ENCODE measurements at places on chromosomes 3 and 15.

DNA sequence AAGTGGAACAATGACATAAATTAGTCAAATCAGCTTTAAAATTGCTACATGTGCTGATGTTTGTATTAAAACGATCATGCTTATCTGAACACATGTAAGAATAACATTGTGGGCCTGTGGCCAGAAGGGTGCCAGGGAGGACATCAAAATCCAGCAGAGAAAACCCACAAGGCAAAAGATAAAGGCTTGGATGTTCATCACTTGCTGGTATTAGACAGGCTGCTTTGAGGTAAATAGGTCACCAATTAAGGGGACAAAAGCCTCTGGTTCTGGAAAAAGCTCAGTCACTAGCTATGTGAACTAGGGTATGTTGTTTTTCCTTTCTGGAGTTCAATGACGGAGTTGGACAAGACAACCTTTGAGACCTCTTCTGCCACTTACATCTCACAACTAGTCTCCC, 74.4 kb upstream of the TMEM108 start:
- no peak for DNase-seq

DNA sequence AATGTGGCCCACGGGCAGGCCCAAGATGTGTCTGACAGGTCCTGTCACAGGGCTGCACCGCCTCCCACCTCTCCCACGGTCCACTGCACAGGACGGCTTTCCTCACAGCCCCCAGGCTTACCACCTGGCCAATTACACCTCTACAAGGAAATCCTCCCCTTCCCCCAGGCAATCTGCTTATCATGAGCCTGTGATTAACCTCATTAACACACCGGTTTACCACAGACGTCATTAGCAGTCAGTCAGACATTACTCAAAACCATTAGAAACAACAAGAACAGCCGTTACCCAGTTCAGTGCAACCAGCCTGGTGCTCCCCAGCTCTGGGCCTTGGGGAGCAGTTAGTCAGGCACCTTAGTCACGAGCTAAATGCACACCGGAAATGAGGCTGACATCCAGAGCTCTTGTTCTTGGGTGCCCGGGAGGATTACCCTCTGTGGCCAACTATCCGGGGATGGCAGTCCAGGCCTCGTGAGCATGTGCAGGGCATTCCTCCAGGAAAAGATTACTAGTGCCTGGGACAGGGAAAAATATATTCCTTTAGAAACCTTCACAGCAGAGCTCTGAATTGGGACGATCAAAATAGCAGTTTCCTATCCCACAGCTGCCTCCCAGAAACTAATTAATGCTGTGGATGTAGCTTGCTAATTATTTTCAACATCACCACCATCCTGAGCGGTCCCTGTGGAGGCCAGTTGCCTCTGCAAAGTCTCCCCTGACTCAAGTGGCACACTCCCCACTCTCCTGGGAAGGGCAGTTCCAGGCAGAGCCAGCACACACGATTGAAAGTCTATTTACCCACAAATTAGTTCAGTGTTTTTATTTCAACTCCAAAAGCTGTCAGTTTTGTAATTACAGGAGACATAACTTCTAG, 117.4 kb upstream of the ZBED2 start:
- peak; percentile 51 for DNase-seq

DNA sequence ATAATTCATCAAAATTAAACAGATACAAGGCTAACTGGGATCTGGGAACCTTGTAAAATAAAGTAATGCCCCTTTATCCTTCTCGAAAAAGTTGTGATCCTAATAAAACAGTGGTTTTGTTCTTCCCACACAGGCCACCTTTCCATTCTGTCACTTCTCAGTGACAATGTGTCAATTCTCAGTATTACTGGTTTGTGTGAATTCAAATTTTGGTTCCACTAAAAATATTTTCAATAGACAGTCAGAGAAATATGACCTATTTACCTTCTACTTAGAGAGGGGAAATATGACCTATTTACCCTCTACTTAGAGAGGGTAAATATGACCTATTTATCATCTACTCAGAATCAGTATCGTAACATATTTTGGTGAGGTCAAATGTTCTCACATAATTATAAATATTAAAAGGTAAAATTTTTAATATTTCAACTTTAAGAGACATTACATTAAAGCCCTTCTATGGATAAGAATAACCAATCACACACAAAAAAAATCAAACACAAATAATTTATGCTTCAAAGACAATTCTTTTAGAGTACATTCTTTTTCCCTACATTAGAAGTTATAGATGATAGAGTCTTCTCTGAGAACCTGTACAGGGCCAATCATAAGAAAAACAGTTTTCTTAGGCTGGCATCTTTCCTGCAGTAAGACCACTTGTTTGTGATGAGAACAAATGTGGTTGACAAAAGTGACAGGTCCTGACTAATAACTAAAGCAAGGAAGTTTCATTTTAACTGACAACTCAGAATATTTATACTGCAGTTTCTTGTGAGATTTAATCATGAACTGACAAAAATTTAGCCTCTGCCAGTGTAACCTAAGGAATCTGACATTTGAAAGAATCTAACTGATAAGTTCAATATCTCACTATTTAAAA, 323.3 kb downstream of the DIPK2A start:
- DNase-seq: no peak

DNA sequence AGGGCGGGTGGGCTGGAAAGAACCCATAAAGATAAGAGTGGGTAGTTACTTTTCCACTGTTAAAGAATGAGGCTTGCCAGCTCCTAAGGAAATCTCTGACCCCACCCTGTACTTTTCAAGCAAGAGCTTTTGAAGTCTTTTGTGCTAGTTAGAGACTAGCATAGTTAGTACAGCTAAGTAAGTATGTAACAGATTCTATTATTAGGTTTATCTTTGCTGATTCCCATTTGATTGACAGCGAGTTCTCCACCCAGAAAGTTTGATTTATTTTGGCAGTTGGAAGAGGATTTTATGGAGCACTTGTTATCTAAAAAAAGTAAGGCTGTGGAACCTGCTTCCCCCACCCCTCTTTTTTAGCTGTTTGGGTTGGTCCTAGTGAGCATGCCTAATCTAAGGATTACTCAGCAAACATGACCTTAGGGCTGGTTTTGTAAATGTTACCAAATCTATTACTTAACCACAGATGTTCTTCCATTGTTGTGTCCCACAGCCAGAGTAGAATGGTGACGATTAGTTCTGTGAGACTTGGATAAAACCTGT, 57.6 kb downstream of the FNDC3B start:
- no peak for DNase-seq

DNA sequence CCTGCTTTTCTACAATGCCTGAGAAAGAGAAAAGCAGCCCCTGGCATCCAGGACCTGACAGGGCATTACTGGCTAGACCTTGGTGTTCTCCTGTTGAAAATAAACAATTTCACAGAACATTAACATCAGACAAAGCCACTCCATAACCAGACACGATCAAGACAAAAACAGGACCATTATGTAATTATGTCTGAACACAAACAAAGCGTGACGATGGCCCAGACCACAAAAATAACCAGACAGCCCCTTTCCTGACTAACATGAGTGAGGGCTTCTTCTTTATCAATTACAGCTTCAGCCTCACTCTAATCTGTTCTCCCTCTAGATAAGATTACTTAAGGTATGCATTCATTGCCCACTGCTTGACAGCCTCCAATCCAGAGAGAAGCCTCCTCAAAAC, 172.7 kb upstream of the LMCD1 start:
- no peak for DNase-seq

GRCh38 chr3:128873244-128874022, 6.0 kb upstream of the ACAD9 start:
- DNase-seq: no peak

GRCh38 chr15:66249605-66250174, 3.9 kb downstream of the MEGF11 start:
- no peak for DNase-seq

- no peak for DNase-seq
Measured at GRCh38 chr3:14322001-14322400, 80.4 kb upstream of the SLC6A6 start.

DNA sequence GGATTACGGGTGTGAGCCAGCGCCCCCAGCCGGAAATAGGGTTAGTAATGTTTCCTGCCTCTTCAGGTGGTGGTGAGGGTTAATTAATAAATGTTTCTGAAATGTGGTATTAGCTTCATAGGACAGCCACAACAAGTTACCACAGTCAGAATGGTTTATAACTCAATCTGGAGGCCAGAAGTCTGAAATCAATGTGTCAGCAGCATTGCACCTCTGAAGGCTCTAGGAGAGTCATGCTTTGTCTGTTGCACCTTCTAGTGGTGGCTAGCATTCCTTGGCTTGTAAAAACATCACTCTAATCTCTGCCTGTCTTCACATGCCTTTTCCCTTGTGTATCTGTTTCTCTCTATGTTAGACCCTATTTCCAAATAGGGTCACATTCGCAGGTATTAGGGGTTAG, 7.8 kb upstream of the RPSA start:
- no peak for DNase-seq

DNA sequence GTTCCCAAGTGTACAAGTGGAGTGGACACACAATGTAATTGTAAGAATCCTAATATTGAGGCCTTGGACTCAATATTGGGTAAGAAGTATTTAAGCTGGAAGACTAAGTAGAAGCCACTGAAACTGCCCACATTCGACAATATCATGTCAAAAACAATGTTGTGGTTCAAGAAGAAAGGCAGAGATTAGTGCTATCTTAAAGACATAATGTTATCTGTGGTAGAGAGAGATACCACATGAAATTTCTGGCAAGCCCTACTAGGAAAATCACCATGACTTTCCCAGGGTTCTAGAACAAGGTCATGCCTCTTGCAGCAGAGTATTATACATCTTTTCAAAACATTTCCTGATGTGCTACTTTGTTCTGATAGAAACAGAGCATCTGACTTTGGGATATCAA, 192.6 kb downstream of the RAP2B start:
- no peak for DNase-seq

GRCh38 chr3:164235289-164236028, 842.8 kb downstream of the SI start:
- no peak for DNase-seq

All from stimulated activated CD8-positive, alpha-beta memory T cell treated with anti-CD3 and anti-CD28 coated beads, Interleukin-4, amount 100 ng/mL, for 4 hours (primary cell).